Tibial nerve (tissue), 4 donors: ENCODE measurements at places on chromosomes 13 and 19.

- no peak for DNase-seq
These were observed 19.4 kb upstream of the ADGRE5 start for GRCh38 chr19:14361824-14362223.

DNA sequence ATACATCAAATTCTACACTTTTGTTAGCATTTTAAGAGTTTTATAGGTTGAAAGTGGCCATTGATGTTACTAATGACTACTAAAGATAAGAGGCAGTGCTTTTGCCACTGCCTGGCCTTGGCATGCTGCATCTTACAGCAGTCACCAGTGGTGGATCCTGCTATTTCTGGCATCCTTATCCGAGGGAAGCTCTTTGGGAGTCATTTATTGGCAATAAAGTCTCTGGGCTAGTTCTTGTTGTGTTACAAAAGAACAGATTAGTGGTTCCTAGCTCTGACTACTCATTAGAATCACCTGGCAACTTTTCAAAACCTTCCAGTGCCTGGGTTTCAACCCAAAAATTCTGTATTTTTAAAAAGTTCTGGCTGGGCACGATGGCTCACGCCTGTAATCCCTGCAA is 94.5 kb downstream of the ZMYM2 start:
- DNase-seq: no peak

DNA sequence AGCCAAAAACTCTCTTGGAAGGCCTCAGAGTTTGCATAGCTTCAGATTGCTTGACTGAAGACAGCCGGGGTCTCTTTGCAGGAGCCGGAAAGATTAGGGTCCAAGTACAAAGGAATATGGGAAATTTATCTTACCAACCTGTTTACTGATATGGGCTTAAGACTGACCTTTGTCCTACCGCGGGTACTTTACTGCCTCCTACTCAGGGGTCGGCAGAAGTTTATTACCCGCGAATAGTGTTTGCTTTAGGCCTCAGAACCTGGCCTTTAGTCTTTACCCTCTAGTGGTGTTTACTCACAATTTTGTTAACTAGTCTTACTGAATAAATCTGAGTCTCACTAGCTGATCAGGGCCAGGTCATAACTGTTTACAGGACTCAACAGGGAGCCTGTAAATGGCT is 765.4 kb upstream of the SPRY2 start:
- no peak for DNase-seq

DNA sequence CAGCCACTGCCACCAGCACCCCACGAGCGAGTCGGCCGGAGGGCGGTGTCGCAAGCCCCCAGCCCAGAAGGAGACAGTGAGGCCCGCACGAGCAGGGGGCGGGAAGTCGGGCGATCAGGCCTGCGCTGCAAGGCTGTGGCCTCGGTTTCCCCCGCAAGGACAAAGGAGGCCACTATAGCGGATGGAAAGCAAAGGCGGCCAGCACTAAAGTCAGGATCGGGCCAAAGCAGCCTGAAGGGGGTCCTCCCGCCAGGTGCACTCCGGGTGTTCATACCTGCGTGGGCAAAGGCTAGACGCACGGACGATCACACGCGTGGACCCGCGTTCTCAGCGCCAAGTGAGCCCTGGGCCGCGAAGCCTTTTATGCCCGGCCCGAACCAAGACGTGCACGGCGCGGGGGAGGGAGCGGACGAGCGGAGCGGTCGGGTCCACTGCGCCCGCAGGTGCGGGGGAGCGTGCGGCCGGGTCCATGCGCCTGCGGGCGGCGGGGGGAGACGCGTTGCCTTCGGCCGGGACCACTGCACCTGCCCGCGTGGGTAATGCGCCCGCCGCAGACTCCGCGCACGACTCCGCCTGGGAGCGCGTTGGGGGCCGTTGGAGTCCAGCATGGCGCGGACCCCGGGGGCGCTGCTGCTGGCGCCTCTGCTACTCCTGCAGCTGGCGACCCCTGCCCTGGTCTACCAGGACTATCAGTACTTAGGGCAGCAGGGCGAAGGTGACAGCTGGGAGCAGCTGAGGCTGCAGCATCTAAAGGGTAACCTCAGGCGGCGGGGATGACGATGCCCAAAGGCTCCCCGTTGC is at the start of the genes PRDX2 and THSD8:
TSS of gene PRDX2 (minus strand) at position 335 of the 801 bp plus-strand sequence. CDS start 539 bp downstream, outside the sequence.
TSS of gene THSD8 (plus strand) at position 604 of the 801 bp plus-strand sequence. CDS start at position 607, 3 bp downstream.
- DNase-seq: peak; percentile 47

DNA sequence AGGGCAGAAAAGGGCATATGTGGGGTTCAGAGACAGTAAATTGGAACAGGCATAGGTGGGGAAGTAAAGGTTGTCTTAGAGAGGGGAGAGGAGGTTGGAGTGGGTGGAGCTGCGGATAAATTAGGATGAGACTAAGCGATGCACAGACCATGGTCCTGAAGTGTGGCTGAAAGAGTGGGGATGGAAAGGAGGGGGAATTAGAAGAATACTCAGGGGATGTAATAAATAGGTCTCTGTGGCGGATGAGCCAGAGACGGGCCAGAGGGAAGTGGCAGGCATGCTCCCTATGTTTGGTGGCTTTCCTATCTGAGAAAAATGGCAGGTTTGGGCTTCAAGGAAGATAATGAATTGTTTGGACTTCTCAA is 123.4 kb downstream of the OLFM4 start:
- no peak for DNase-seq

DNA sequence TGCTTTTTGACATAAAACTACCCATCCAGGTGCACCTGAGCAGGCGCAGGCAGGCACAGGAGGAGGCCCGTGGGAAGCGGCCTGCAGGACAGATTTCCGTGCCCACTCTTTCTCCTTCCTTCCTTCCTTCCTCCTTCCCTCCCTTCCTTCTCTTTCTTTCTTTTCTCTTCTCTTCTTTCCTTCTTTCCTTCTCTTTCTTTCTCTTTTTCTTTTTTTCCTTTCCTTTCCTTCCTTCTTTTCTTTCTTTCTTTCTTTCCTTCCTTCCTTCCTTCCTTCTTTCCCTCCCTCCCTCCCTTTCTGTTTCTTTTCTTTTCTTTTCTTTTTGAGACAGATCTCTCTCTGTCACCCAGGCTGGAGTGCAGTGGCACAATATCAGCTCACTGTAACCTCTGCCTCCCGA is 21.2 kb upstream of the TMEM255B start:
- DNase-seq: no peak

DNA sequence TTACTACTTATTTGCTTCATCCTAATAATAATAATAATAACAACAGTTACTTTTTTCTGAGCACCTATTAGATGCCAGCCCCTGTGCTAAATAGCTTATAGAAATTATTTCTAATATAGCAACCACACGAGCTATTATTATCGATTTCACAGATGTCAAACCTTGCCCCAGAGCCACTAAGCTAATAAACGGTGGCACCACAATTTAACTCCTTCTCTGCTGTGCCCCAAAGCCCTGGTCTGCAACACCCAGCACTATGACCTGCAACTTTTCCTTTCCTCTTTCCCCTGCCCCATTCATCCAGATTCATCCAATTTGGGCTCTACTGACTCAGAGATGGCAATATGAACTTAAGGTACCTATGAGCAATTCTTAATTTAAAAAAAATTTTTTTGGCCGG is 6.4 kb downstream of the RFX2 start:
- DNase-seq: no peak

- DNase-seq: no peak
These were observed 72.0 kb downstream of the TEX29 start for GRCh38 chr13:111392486-111392885.

DNA sequence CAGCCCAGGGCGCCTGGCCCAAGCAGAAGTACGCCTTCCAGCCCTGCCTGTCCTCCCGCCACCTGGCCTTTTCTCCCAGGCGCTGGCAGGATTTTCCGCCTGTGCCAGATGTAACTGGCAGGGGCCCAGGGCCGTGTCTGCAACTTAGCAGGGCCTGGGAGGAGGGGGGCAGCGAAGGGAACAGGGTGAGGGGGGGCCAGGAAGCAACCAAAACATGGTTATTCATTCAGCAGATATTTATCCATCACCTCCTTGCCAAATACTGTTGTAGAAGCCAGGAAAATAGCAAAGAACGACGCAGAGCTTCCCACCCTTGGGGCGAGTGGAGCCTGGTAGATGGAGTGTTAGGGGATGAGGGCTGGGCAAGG is 5.6 kb downstream of the TLE6 start:
- DNase-seq: peak; percentile 86

DNA sequence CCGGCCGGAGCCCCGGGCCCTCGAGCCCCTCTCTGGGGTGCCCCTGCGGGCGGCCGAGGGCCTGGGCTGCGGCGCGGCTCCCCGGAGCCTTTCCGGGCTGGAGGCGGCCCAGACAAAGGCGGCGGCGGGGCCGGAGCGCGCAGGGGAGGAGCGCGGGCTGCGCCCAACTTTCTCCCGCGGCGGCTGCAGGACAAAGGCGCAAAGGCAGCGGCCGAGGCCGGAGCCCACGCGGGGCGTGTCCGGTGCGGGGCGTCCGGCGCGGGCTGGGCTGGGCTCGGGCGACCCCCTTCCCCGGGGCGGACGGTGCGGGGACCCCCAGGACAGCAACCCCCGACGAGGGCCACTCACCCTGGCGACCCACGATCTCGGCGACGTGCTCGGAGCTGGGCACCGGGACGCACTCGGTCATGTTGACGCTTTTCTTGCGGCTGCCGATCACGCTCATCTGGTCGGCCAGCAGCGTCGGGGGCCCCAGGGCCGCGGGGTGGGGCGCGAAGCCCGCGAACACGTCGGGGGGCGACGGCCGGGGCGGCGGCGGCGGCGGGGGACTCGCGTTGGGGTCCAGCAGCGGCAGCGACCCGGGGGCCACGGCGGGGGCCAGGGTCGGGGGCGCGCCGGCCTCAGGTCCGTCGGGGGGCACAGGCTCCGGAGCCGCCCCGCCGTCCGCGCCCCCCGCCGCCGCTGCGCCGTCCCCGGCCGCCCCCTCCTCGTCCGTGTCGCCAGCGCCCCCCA is 843 bp downstream of the MEX3D start:
- no peak for DNase-seq

DNA sequence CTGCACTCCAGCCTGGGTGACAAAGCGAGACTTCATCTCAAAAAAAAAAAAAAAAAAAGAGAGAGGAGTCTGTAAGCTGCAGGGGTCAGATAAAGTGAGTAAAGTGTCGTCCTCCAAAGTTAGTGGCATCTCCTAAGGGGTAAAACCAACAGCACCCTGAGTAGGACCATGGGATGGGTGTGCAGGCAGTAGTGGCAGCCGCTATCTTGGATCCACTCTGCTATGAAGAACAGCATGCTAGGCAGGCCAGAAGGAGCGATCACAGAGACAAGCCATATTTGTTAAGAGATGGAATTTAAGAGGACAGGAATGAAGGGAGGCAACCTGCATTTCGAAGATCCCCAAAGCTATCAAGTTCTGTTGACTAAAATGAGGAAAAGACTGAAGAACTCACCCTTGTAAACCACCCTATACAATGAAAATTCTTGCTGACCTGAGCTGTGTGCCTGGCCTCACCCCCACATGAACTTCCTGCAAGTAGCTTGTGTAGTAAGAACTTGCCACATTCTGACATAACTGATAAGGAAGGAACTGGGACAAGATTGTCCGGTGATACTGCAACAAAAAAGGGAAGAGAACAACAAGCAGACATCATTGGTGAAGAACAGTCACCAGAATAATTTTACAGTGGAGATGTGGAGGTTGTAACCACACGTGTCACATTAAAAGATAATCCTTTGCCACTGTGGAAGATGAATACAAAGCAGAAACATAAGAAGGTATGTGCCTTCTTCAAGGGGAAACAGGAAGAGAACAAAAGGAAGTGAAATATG is 16.2 kb downstream of the DPY19L3 start:
- DNase-seq: no peak

DNA sequence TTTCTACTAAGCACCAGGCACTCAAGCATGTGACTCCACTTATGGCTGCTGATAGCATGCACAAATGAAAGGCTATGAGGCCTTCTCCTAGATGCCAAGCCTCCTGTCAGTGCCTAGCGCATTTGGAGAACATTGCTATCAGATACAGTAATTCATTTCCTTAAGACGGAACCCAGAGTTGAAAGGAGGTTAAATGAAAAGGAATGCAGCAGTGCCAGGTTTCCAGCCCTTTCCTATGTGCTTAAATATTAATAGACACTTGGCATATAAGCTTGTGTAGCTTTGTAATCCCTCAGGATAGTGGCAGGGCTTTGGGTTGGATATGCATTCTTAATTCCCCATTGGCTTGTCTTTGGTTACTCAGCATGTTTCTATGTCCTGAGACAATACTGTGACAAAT is 140.1 kb upstream of the FRY start:
- no peak for DNase-seq

- DNase-seq: no peak
These were observed 751 bp downstream of the ZNF584 start for GRCh38 chr19:58409010-58409790.

DNA sequence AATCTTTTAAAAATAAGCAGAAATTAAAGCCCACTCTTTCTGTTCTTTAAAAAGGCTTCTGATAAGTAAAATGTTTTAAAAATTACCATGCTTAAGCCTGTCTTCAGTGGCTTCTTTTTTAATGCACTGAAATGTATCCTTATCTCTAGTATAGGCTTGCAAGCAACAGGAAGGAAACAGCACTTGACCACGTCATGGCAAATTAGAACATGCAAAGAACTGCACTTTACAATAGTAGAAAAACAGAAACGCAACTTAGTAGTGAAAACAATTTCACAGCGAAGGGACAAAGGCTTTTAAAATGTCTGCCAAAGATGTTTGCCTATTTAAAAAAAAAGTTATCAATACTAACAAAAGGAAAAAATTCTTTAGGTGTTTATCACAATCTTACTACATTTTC is 36.3 kb downstream of the ELF1 start:
- peak; percentile 41 for DNase-seq

DNA sequence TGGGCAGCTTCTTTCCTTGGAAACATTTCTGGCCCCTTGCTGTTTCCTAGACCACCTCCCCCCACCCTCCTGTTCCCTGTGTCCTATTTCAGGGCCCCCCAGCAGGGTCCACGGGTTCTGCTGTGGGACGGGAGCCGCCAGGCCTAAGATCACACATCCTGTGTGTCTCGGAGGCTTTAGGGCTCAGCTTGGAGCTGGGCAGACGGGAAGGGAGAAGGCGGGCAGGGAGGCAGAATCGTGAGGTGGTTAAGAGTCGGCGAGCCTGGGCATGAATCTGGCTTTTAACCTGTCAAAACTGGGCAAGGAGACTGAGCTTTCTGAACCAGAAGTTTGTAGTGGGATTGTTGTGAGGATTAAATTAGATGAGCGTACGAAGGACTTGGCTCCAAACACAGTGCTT is 4.8 kb downstream of the KCNC3 start:
- DNase-seq: no peak

DNA sequence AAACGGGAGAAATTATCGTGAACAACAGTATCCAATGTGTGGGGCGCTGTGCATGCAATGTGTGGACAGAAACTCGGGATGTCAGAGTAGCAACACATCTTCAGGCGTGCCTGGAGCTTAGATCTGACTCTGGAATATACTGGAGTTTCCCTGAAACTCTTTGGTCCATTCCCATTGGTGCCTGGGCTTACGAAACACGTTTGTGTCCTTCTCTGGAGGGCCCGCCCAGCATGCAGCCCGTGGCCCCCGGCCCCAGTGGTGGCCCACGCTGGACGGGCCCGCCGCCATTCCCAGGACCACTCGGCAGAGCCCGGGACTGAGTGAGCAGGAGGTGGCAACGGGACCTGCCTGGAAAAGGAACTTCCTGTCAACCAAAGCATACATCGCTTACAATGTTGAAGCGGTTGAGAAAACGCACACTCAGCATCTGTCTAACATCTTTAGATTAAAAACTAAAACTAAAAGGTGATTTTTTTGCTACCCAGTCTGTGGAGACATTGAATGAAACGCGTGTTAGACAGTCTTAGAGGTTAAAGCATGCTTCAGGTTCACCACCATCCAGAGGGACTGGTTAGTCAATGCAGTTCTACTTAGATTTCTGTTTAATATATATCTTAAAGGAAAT is 19.3 kb upstream of the TIMM44 start:
- no peak for DNase-seq
